ENCODE measurements at places on chromosomes 1 and 21. TPM values are rescaled to one million over a fixed set of nuclear protein-coding genes. Genes with fewer than 3 reads are reported as not detected.

GRCh38 chr1:84294751-84295150 lies 6.8 kb upstream of the SAMD13 start:
- no peak overlapping the region for H3K4me3 ChIP-seq
- no peak overlapping the region for H3K27ac ChIP-seq
- no peak for DNase-seq
- H3K27me3 ChIP-seq = peaks cover 5% of the 10 kb centered on the region
- peaks cover 4% of the 10 kb centered on the region for H3K4me1 ChIP-seq
- H3K36me3 ChIP-seq = peaks cover 4% of the 10 kb centered on the region

The TMEM269 gene
- 0.32 TPM for total RNA-seq

The PTAFR gene
- total RNA-seq = 0.54 TPM

DNA sequence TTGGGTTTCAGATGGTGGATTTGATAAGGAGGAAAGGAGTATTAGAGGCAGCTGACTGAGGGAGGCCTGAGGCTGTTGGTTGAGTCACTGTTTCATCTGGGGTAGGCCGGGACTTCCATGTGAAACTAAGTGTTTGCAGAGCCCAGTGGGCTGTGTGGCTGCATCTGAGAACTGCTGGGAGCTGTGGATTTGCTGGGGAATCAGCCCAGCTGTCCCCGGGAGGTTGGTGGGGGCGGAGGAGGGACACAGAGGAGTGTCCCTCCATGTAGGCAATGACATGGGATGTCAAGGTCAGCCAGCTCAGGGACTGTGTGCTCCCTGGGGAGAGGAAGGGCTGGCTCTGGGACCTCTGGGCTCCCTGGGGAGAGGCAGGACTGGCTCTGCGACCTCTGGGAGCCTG lies 36.4 kb downstream of the SLC2A7 start:
- peaks cover 5% of the 10 kb centered on the region for H3K36me3 ChIP-seq
- no peaks in the 10 kb centered on the region for H3K4me1 ChIP-seq
- H3K4me3 ChIP-seq = no peak overlapping the region
- no peak for DNase-seq
- no peak overlapping the region for H3K27ac ChIP-seq

DNA sequence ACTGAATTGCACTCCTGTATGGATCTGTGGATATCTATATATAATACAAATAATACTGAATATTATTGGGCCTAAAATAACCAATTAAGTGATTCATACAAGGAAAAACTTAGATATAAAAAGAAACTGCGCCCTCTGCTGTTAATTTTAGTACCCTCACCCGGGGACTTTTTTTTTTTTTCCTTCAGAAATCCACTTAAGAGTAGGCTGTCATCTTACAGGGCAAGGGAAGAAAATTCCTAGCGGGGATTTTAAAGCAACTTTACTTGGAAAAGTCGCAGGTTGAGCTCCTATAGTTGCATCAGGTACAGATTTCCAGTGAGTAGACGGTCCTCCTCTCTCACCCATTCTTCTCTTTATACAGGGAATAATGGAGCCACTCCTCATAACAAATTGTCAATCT lies 1.3 kb downstream of the NTNG1 start:
- H3K27ac ChIP-seq = no peak overlapping the region
- no peaks in the 10 kb centered on the region for H3K4me1 ChIP-seq
- no peak for DNase-seq
- H3K27me3 ChIP-seq = peaks cover 2% of the 10 kb centered on the region
- H3K4me3 ChIP-seq = peak overlapping the region; percentile 92

The OLFML3 gene
- total RNA-seq = 2.9 TPM

DNA sequence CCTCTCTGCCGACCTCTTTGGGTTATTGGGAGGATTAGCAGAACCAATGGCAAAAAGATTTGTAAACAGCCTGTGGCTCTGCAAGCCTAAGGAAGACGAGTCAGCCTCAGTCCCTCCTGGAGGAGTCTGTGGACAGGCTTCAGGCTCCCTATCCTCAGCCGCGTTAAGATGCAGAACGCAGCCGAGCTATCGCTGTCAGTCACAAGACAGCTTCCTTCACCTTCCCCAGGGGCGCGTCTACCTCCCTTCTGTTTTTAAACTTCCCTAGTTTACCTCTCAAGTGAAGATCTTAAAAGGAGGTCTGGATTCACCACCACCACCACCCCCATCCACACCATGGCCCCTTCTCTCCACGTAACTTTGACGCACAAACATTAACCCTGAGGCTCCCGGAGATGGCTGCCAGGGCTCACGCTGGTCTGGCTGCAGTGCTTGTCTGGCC lies 738 bp downstream of the CAMK1G start:
- no peak overlapping the region for H3K27ac ChIP-seq
- no peak overlapping the region for H3K4me3 ChIP-seq
- no peaks in the 10 kb centered on the region for H3K4me1 ChIP-seq

GRCh38 chr21:28550057-28550825 lies 442.4 kb downstream of the LTN1 start:
- H3K36me3 ChIP-seq = no peaks in the 10 kb centered on the region
- H3K4me1 ChIP-seq = no peaks in the 10 kb centered on the region
- no peak overlapping the region for H3K4me3 ChIP-seq
- H3K27me3 ChIP-seq = no peaks in the 10 kb centered on the region
- no peak overlapping the region for H3K27ac ChIP-seq
- no peak for DNase-seq

- peak overlapping the region; percentile 49 for H3K4me3 ChIP-seq
- H3K27ac ChIP-seq = peak overlapping the region; percentile 89
- H3K27me3 ChIP-seq = peaks cover 13% of the 10 kb centered on the region
- DNase-seq = no peak
- H3K4me1 ChIP-seq = peaks cover 44% of the 10 kb centered on the region
These were observed 7.3 kb downstream of the SSU72 start for GRCh38 chr1:1567152-1567875.

GRCh38 chr1:233718057-233718456 lies 104.2 kb downstream of the KCNK1 start:
- no peak for DNase-seq
- no peak overlapping the region for H3K27ac ChIP-seq
- H3K27me3 ChIP-seq = peaks cover 2% of the 10 kb centered on the region
- H3K4me3 ChIP-seq = no peak overlapping the region

DNA sequence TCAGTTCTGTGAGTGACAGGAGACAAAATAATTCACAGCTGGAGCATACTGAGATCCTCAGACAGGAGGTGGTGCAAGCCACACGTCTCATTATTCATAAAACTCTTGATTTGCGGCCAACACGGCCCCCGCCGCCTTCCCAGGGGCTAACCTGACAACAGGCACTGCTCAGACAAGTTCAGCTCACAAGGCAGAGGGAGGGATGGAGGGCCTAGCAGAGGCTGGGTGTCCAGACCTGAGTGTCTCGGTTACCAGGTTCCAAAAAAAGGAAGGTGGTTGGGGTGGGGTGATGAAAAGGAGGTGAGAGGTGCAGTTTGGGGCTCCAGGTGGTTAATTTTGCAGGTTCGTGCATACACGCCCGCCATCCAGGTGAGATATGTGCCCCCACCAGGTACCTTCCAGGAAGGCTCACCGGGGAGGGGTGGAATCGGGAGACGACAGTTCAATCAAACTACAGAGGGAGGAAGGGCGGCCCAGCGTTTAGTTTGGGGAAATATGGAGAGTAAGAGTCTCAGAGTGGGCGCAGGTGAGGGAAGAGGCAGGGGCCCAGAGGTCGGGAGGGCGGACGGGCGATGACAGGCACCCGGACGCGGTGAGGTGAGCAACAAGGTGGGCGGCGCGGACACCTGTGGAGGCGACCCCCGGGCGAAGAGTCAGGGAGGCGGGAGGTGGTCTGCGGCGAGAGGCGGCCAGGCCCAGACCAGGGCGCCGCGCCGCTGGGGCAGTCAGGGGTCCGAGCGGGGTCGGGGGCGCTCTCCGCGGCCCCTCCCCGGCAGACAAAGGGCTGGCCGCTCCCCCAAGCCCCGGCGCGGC lies 629 bp downstream of the CTNNBIP1 start:
- peaks cover 9% of the 10 kb centered on the region for H3K27me3 ChIP-seq
- DNase-seq = peak; percentile 27
- H3K36me3 ChIP-seq = no peaks in the 10 kb centered on the region
- peaks cover 12% of the 10 kb centered on the region for H3K4me1 ChIP-seq

The MX2 gene
- not detected for total RNA-seq

DNA sequence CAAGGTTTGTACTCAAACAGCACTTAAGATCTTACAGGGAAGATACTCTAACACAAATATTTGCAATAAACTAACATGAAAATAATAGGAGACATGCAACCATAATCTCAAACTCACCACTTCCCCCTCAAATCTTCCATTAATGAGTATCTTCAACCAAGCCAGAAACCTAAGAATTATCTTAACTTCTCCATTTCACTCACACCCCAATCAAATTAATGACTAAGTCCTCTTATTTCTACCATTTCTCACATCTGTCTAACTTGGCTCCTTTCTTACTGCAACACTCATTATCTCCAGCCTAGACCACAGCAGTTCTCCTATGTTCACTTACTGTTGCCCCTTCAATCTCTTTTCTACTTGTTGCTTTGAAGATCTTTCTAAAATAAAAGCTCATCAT lies 10.4 kb downstream of the RBBP5 start:
- peaks cover 10% of the 10 kb centered on the region for H3K36me3 ChIP-seq
- H3K27me3 ChIP-seq = no peaks in the 10 kb centered on the region
- no peak for DNase-seq
- H3K4me1 ChIP-seq = no peaks in the 10 kb centered on the region

DNA sequence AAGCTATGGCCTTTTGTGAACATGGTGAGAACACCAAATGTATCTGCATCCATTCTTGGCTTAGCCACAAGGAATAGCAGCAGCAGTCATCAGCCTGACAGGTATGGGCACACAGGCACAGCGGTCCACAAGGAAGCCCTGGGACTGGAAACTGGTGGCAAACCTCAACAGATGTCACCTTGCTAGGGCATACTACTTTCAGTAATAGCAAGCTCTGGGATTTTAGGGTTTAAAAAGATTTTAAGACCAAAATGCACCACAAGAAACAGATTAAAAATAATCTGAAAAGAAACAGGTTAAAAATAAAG lies 9.7 kb upstream of the CADM3 start:
- no peak overlapping the region for H3K4me3 ChIP-seq
- H3K27ac ChIP-seq = no peak overlapping the region
- H3K4me1 ChIP-seq = peaks cover 12% of the 10 kb centered on the region
- DNase-seq = no peak

GRCh38 chr1:233406994-233407631 lies 79.6 kb downstream of the MAP3K21 start:
- H3K4me3 ChIP-seq = no peak overlapping the region
- no peak for DNase-seq
- no peaks in the 10 kb centered on the region for H3K4me1 ChIP-seq
- no peaks in the 10 kb centered on the region for H3K27me3 ChIP-seq
- no peak overlapping the region for H3K27ac ChIP-seq
- H3K36me3 ChIP-seq = peaks cover 16% of the 10 kb centered on the region

The CFHR2 gene
- not detected for total RNA-seq

The C1orf21 gene
- 43.3 TPM for total RNA-seq

DNA sequence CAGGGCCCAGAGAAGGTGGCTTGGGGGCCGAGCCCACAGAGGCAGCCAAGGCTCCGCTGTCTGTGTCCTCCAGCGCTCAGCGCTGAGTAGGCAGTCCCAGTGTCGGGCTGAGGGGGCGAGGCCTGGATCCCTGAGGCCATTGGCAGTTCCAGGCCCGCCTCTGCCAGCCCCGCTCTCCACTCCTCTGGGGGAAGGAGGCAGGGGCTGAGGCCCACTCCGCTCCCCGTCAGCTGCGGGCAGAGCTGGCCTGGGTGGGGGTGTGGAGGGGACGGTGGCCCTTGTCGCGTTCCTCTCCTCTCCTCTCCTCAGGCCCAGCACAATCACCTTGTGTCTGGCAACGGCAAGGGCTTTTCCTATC lies 132.8 kb downstream of the CASZ1 start:
- peak overlapping the region; percentile 74 for H3K4me3 ChIP-seq
- no peaks in the 10 kb centered on the region for H3K36me3 ChIP-seq
- peaks cover 18% of the 10 kb centered on the region for H3K4me1 ChIP-seq
- H3K27me3 ChIP-seq = peaks cover 9% of the 10 kb centered on the region
- DNase-seq = peak; percentile 82
- H3K27ac ChIP-seq = peak overlapping the region; percentile 80

The INKA2 gene
- 112 TPM for total RNA-seq

The OR6K2 gene
- not detected for total RNA-seq

GRCh38 chr1:159090286-159091179 lies 14.0 kb upstream of the AIM2 start:
- no peak overlapping the region for H3K4me3 ChIP-seq
- no peak overlapping the region for H3K27ac ChIP-seq
- DNase-seq = no peak
- peaks cover 4% of the 10 kb centered on the region for H3K27me3 ChIP-seq

DNA sequence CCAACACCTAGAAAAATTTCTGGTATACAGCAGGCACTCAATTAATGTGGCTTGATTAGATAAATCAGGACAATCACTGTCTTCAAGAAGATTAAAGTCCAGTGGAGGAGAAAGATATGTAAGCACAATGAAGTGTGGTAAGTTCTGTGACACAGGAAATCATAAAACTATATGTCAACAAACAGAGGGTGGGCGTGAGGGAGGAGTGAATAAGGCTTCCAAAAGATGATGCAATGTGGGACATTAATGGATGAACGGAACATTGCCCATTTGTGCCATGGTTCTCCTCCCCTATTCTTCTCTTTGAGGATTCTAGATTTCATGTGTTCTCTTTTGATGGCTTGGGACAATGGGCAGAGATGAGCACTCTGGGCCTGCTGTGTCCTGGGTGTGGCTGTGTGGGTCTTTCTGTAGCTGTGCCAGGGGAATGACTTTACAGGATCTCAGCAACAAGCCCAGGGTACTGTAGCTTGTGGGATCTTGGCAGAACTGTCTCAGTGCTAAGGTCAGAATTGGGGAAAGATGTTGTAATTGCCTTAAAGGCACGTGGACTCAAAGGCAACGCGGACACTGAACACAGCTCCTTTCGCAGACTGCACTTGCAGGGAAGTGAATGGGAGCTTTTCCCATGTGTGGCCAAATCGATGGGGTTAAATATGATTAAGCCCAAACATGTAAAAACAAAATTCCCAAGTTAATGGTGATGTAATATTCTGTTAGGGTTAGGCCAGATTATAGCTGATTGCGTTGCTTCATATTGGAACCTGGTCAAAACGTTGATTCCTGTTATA lies 366.9 kb downstream of the TGFB2 start:
- peaks cover 1% of the 10 kb centered on the region for H3K4me1 ChIP-seq
- H3K4me3 ChIP-seq = no peak overlapping the region
- H3K36me3 ChIP-seq = no peaks in the 10 kb centered on the region
- H3K27me3 ChIP-seq = peaks cover 2% of the 10 kb centered on the region
